ENCODE measurements at places on chromosomes 7 and 10. TPM values are rescaled to one million over a fixed set of nuclear protein-coding genes. Genes with fewer than 3 reads are reported as not detected.

AOAH gene
- total RNA-seq, result 0.92 TPM

CELF2 gene
- total RNA-seq, result 14.4 TPM

PTER gene
- total RNA-seq, result 7.9 TPM

SYT15B gene
- 0.24 TPM for total RNA-seq

GTF2IRD1 gene
- 47.9 TPM for total RNA-seq

TSPAN15 gene
- total RNA-seq, result 19.7 TPM

HMX3 gene
- not detected for total RNA-seq

FXYD4 gene
- 3.1 TPM for total RNA-seq

EN2 gene
- total RNA-seq, result 0.94 TPM

- H3K27ac ChIP-seq, result no peak overlapping the region
- H3K4me3 ChIP-seq, result no peak overlapping the region
- DNase-seq, result no peak
- peaks cover 7% of the 10 kb centered on the region for H3K27me3 ChIP-seq
- H3K36me3 ChIP-seq, result no peaks in the 10 kb centered on the region
Observed at GRCh38 chr7:80140388-80140787, 5.8 kb downstream of the GNAI1 start.

DNA sequence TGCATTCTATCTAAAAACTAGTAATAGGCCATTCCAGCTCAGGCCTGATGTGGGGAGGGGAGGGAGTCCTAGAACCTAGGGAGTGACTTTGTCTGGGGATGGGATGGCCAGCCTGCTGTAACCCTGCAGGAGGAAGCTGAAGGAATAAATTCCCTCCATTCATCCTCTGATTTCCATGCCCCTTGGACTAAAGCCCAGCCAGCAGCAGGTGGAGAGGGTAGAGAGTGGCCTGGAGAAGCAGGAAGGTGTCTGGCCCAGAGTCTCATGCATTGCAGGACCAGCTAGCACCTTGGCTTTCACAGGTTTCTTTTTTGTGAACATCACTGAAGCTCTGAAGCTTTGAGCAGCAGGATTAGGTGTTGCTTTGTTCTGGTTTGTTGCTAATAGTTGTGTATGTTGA, 32.8 kb upstream of the CDH23 start:
- no peak for DNase-seq
- no peak overlapping the region for H3K4me3 ChIP-seq
- H3K27ac ChIP-seq, result no peak overlapping the region
- H3K4me1 ChIP-seq, result no peaks in the 10 kb centered on the region

DNA sequence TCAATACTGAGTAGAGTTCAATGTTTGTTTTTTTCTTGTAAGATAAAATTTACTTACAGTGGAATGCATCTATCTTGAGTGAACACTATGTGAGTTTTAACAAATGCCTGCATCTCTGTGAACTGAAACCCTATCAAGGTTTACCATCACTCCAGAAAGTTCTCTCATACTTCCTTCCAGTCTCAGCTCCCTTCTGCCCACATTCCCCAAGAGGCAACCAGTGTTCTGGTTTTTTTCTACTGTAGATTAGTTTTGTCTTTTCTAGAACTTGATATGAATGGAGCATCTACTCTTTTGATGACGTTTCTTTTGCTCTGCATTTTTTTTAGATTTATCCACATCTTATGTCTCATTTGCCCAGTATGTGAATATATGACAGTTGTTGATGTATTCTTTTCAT, 17.1 kb downstream of the WIPI2 start:
- no peak overlapping the region for H3K4me3 ChIP-seq
- no peak overlapping the region for H3K27ac ChIP-seq
- peaks cover 21% of the 10 kb centered on the region for H3K4me1 ChIP-seq
- no peaks in the 10 kb centered on the region for H3K27me3 ChIP-seq
- no peak for DNase-seq

- peak; percentile 90 for DNase-seq
- H3K27ac ChIP-seq, result peak within 1 kb of the TSS; percentile 96
- H3K4me1 ChIP-seq, result peaks cover 45% of the 10 kb centered on the region
- H3K4me3 ChIP-seq, result peak within 1 kb of the TSS; percentile 98
- H3K36me3 ChIP-seq, result peaks cover 4% of the 10 kb centered on the region
Observed at GRCh38 chr10:70052462-70053217, at the start of gene MACROH2A2. TSS of gene MACROH2A2 (plus strand) at chr10:70052846. CDS start at chr10:70075659, 22,813 bp downstream.

DNA sequence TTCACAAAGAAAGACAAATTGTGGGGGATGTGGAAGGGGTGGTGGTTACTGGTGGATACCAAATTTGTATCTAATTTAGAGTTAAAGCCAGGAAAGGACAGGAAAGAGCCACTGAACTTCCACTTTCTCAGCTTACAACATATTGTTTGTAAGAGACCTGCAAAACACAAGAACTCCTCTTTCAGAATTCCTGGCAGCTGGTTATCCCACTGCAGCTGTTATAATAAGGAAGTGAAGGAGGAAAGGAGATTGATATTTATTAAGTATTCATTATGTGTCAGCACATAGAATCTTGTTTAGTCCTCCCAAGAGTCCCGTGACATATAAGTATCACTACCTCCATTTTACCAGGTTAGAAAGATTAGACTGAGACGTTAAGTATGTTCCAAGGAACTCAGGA, 481.7 kb downstream of the PHTF2 start:
- H3K27ac ChIP-seq, result no peak overlapping the region
- H3K4me1 ChIP-seq, result no peaks in the 10 kb centered on the region
- no peaks in the 10 kb centered on the region for H3K27me3 ChIP-seq
- no peaks in the 10 kb centered on the region for H3K36me3 ChIP-seq
- DNase-seq, result no peak

DNA sequence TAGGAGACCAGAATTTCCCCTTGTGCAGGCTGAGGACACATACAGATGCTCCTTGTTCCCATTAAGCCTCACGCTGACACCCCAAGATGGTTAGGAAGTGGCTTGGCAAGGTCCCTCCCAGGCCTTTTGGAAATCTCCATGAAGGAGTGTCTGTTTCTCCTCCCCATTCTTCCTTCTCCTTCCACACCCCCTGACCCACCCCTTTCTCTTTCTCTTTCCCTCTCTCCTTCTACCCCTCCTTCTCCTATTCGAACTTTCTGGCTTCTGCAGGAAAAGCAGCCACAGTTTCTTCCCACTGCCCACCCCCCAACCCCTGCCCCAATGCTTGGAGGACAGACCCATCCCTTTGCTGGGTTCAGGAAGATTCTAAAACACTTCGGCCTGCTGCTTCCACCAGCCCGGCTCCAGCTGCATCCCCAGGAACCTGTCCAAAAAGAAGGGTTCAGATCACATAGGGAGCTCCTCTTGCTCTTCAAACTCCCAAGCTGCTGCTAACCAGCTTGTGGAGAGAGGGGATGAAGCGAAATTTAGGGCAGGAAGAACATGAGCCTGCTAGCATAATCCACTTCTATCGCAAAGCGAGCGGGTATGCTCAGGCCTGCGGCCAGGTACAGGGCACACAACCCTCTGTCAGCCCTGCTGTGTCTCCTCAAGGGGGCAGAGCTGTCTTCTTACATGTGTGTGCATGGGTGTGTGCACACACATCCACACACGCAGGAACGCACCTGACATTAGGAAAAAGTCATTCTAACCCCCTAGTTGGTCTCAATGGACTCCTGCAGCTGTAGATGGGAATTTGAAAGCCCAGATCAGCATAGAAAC, 80.4 kb downstream of the PPP1R3C start:
- DNase-seq, result no peak
- no peak overlapping the region for H3K4me3 ChIP-seq
- H3K27me3 ChIP-seq, result peaks cover 3% of the 10 kb centered on the region
- H3K27ac ChIP-seq, result peak overlapping the region; percentile 66
- peaks cover 22% of the 10 kb centered on the region for H3K4me1 ChIP-seq
- no peaks in the 10 kb centered on the region for H3K36me3 ChIP-seq

DNA sequence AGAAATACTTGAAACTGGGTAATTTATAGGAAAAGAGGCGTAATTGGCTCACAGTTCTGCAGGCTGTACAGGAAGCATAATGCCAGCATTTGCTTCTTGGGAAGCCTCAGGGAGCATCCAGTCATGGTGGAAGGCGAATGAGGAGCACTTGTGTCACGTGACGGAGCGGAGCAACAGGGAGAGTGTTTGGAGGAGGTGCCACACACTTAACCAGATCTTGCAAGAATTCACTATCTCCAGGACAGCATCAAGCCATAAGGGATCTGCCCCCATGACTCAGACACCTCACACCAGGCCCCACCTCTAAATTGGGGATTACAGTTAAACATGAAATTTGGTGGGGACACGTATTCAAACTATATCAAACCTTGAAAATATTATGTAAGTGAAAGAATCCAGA, 89.3 kb downstream of the WIPF3 start:
- H3K27ac ChIP-seq, result no peak overlapping the region
- DNase-seq, result no peak
- H3K27me3 ChIP-seq, result no peaks in the 10 kb centered on the region
- H3K4me3 ChIP-seq, result no peak overlapping the region
- peaks cover 5% of the 10 kb centered on the region for H3K36me3 ChIP-seq

GRCh38 chr7:151035026-151035717, 6.9 kb downstream of the ABCB8 start:
- no peaks in the 10 kb centered on the region for H3K27me3 ChIP-seq
- DNase-seq, result no peak
- no peak overlapping the region for H3K27ac ChIP-seq
- H3K36me3 ChIP-seq, result no peaks in the 10 kb centered on the region

- H3K27me3 ChIP-seq, result no peaks in the 10 kb centered on the region
- no peaks in the 10 kb centered on the region for H3K36me3 ChIP-seq
- DNase-seq, result no peak
Observed at GRCh38 chr10:119343011-119343601, 135.7 kb downstream of the GRK5 start.

DNA sequence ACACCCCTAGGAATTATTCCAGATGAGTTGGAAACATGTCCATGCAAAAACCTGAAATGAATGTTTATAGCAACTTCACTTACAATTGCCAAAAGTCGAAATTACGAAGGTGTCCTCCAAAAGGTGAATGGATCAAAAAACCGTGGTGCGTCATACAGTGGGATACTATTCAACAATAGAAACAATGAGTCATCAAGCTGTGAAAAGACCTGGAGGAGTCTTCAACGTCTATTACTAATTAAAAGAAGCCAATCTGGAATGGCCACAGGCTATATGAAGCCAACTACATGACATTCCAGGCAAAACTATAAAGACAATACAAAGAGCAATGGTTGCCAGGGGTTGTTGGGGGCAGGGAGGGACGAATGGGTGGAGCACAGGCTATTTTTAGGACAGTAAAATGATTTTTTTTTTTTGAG, 12.6 kb upstream of the PPP2R2D start:
- H3K4me3 ChIP-seq, result no peak overlapping the region
- H3K27ac ChIP-seq, result no peak overlapping the region
- H3K4me1 ChIP-seq, result peaks cover 11% of the 10 kb centered on the region
- H3K27me3 ChIP-seq, result peaks cover 22% of the 10 kb centered on the region

- peaks cover 4% of the 10 kb centered on the region for H3K27me3 ChIP-seq
- H3K4me3 ChIP-seq, result peak overlapping the region; percentile 61
- DNase-seq, result no peak
Observed at GRCh38 chr7:144410441-144410840, 6.9 kb upstream of the NOBOX start.

- no peak overlapping the region for H3K27ac ChIP-seq
- H3K36me3 ChIP-seq, result no peaks in the 10 kb centered on the region
- H3K4me1 ChIP-seq, result peaks cover 7% of the 10 kb centered on the region
Observed at GRCh38 chr10:31972519-31973041, 43.9 kb upstream of the ARHGAP12 start.

DNA sequence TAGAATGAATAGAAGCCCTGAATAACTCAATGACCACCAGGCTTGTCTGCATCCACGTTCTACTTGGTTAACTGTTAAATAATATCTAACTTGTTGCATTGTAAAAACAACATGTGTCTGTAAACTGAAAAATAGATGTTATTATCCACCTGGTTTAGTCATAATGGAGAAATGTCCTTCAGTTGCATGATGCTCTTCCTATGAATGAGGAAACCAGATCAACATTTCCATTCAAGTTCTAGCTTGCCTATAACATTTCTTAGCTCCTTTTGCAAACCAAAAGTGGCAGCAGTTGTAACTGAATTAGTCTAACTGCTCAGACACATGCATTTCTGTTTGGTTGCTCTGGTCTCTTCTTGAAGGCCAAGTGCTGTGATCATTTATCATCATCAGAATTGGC, 62.9 kb upstream of the BET1 start:
- H3K27ac ChIP-seq, result no peak overlapping the region
- no peaks in the 10 kb centered on the region for H3K4me1 ChIP-seq
- peaks cover 18% of the 10 kb centered on the region for H3K27me3 ChIP-seq
- no peaks in the 10 kb centered on the region for H3K36me3 ChIP-seq
- no peak overlapping the region for H3K4me3 ChIP-seq

- peaks cover 3% of the 10 kb centered on the region for H3K36me3 ChIP-seq
- no peak for DNase-seq
- H3K27me3 ChIP-seq, result no peaks in the 10 kb centered on the region
- H3K4me3 ChIP-seq, result no peak overlapping the region
Observed at GRCh38 chr7:5476001-5476400, 52.4 kb upstream of the TNRC18 start.

GRCh38 chr7:135188298-135188984, 17.9 kb upstream of the CYREN start:
- H3K27ac ChIP-seq, result no peak overlapping the region
- no peak for DNase-seq
- H3K27me3 ChIP-seq, result no peaks in the 10 kb centered on the region
- no peak overlapping the region for H3K4me3 ChIP-seq

- H3K27me3 ChIP-seq, result no peaks in the 10 kb centered on the region
- no peaks in the 10 kb centered on the region for H3K36me3 ChIP-seq
- H3K27ac ChIP-seq, result no peak overlapping the region
- no peak overlapping the region for H3K4me3 ChIP-seq
- no peak for DNase-seq
Observed at GRCh38 chr7:134693256-134693655, 46.6 kb downstream of the BPGM start.

GRCh38 chr7:100629117-100629716, 12.1 kb downstream of the TFR2 start:
- H3K4me1 ChIP-seq, result peaks cover 5% of the 10 kb centered on the region
- peaks cover 19% of the 10 kb centered on the region for H3K27me3 ChIP-seq
- H3K27ac ChIP-seq, result no peak overlapping the region
- no peak overlapping the region for H3K4me3 ChIP-seq

DNA sequence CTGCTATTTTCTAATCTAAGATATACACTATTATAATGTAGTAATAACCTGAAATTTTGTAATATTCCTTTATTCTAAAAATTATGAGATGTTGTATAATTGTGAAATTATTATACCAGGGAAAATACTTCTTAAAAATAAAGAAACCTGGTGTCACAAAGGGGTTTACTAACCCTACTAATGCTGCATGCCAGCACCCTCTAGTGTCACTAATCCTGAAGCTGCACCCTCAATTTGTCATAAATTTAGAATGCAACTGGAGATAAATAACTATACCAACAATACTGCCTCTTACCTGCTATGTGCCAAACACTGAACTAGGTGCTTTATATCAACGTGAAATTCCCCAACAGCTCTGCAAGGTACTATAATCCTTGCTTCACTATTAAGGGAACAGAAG, 30.8 kb downstream of the TM9SF3 start:
- no peak overlapping the region for H3K4me3 ChIP-seq
- no peaks in the 10 kb centered on the region for H3K4me1 ChIP-seq
- H3K36me3 ChIP-seq, result peaks cover 19% of the 10 kb centered on the region
- no peak for DNase-seq
- no peaks in the 10 kb centered on the region for H3K27me3 ChIP-seq

DNA sequence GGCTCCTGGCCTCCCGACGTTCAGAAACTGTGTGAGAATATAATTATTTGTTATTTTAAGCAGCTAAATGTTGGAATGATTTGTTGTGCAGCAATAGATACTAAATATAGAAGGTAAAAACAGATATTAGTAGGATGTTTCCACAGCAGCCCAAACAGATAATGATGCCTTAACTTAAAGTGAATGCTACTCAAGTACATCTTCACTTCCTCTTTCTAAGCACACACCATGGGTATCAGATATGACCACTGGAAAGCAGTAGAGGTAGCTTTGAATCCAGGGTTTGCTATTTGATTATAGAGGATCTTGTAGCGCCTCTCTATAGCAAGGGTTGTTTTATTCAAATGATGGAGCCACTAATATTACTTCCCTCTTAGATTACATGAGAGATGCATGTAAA, 38.2 kb upstream of the BET1 start:
- peaks cover 27% of the 10 kb centered on the region for H3K27me3 ChIP-seq
- H3K4me3 ChIP-seq, result no peak overlapping the region
- DNase-seq, result no peak
- H3K4me1 ChIP-seq, result peaks cover 11% of the 10 kb centered on the region

Data from type B pancreatic cell (in vitro differentiated cells).